Neural progenitor cell (in vitro differentiated cells): ENCODE measurements at places on chromosomes 11 and 22. TPM values are rescaled to one million over a fixed set of nuclear protein-coding genes. Genes with fewer than 3 reads are reported as not detected.

The C1QTNF6 gene
- total RNA-seq = 7.2 and 12.2 TPM in 2 replicates

DNA sequence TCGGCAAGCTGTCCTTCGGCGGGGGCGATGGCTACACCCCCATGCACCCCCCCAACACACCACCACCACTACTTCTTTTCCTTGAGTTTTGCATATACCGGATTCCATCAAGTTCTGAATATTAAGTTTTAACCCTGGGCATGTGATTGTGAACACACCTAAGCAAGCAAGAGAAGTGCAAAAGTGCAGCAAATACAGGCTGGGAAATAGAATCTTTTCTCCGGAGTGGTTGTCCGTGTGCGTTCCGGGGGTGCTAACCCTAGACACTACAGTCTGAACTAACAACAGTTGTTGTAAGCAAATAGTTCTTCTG is 574 bp downstream of the PRSS23 start:
- no peaks in the 10 kb centered on the region for H3K27me3 ChIP-seq
- DNase-seq = no peak
- peaks cover 9% of the 10 kb centered on the region for H3K36me3 ChIP-seq
- H3K4me3 ChIP-seq = peak overlapping the region; percentile 98
- peaks cover 57% of the 10 kb centered on the region for H3K4me1 ChIP-seq

GRCh38 chr11:9577556-9577955 is 4.1 kb downstream of the WEE1 start:
- peaks cover 28% of the 10 kb centered on the region for H3K4me1 ChIP-seq
- no peak overlapping the region for H3K27ac ChIP-seq
- peak overlapping the region; percentile 73 for H3K4me3 ChIP-seq
- peaks cover 1% of the 10 kb centered on the region for H3K27me3 ChIP-seq
- DNase-seq = no peak
- H3K36me3 ChIP-seq = peaks cover 33% of the 10 kb centered on the region

DNA sequence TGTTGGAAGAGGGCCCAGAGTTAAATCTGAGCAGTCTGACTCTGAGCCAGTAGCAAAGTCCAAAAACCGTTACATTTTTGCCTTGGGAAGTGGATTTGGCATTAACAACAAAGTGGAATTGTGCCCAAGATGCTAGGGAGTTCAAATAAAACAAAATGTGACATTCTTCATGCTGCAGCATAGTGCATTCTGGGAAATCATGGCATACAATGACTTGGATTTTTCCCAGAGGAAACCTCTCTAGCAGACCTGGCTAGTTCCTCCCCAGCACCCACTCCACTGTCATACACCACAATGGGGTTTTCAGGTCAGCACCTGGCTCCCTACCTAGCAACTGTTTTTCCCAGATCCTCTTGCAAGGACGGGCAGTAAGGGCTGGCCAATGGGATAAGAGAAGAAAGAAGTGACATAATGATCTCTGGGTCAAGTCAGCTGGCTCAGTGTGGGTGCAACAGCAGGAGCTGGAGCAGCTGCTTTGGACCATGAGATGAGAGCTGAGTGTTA is 24.8 kb upstream of the CYB5R3 start:
- no peak overlapping the region for H3K27ac ChIP-seq
- H3K27me3 ChIP-seq = no peaks in the 10 kb centered on the region
- DNase-seq = no peak
- no peak overlapping the region for H3K4me3 ChIP-seq
- no peaks in the 10 kb centered on the region for H3K36me3 ChIP-seq

GRCh38 chr11:20037396-20038153 is 122.7 kb downstream of the DBX1 start:
- H3K36me3 ChIP-seq = no peaks in the 10 kb centered on the region
- peaks cover 9% of the 10 kb centered on the region for H3K4me1 ChIP-seq
- no peaks in the 10 kb centered on the region for H3K27me3 ChIP-seq
- H3K4me3 ChIP-seq = no peak overlapping the region
- no peak for DNase-seq

DNA sequence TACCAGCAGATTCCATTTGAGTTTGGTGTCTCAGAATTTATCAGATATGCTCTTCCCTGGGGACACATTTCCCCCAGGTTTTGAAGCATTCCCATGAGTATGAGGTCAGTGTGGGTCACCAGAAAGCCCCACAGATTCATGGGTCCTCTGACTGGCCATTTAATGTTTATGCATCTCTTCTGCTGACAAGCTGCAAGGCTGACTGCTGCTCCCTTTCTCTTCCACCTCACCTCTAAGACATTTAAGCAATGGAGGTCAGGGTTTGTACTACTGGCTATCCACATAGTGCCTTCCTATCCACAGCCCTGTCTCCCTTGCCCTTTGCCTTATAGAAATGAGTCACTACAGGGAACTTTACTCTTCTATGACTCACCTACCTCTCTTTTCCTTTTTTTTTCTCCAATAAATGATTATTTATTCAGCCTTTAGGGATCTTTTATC is 106.0 kb upstream of the TIMP3 start:
- H3K27ac ChIP-seq = no peak overlapping the region
- no peaks in the 10 kb centered on the region for H3K27me3 ChIP-seq
- H3K36me3 ChIP-seq = no peaks in the 10 kb centered on the region
- H3K4me1 ChIP-seq = peaks cover 7% of the 10 kb centered on the region

DNA sequence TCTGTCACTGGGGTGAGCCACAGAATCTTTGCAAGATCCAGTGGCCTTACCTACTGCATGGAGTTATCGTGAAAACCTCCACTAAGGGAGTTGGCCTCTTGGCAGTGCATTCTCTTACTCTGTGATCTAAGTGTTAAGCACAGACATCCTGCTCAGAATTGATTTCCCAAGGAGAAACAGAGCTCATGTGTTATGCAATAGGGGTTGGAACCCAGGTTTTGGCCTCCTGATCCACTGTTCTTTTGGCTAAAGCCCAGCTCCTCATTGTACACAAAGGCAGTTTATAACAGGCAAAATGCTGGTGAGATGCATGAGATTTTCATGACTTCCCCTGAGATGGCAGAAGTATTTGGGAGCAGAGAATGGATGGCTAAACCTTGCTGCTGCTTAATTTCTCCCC is 11.8 kb downstream of the DTX4 start:
- DNase-seq = no peak
- no peaks in the 10 kb centered on the region for H3K36me3 ChIP-seq
- no peak overlapping the region for H3K27ac ChIP-seq
- no peaks in the 10 kb centered on the region for H3K27me3 ChIP-seq
- H3K4me1 ChIP-seq = peaks cover 51% of the 10 kb centered on the region

DNA sequence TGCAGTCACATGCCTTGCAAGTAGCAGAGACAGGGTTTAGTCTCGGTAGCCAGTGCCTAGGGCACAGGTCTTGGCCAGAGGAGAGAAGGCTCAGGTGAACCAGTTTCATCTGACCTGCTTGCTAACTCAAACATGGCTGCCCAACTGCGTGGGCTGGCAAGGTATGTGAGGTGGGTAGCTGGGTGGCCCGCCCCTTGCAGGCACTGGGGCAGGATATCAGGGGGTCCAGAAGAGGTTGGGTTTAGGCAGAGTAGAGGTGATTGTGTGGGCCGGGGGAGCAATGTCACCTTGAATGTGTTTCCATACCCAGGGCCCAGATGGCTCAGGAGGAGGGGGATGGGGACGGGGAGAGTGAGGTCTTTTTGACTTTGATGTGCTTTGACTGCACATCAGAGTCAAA is 37.7 kb downstream of the ST3GAL4 start:
- no peaks in the 10 kb centered on the region for H3K36me3 ChIP-seq
- no peak overlapping the region for H3K27ac ChIP-seq
- DNase-seq = no peak
- peaks cover 8% of the 10 kb centered on the region for H3K4me1 ChIP-seq

- no peaks in the 10 kb centered on the region for H3K4me1 ChIP-seq
- H3K4me3 ChIP-seq = no peak overlapping the region
- no peaks in the 10 kb centered on the region for H3K27me3 ChIP-seq
Measured at GRCh38 chr11:60221692-60222091, 21.2 kb downstream of the MS4A4E start.

DNA sequence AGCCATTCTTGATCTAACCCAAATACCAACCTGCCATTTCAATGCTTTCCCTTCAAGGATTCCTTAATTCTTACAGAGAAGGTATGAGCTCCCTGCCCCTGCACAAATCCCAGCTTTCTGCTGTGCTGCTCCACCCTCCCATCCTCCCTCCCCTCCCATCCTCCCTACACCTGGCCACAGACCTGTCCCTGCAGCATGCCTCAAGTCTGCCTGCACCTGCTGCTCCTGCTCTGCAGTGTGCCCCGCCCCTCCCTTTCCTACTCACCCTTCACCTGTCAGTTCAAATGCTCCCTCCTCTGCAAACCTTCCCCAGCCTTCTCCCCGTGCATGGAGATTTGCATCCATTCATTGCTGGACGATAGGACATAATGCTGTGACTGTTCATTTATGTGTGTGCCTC is 139.9 kb upstream of the NARS2 start:
- H3K27ac ChIP-seq = no peak overlapping the region
- no peak for DNase-seq
- H3K27me3 ChIP-seq = no peaks in the 10 kb centered on the region
- no peaks in the 10 kb centered on the region for H3K36me3 ChIP-seq
- H3K4me1 ChIP-seq = no peaks in the 10 kb centered on the region
- no peak overlapping the region for H3K4me3 ChIP-seq
